ENCODE measurements at places on chromosomes 11 and 22.

- no peak for DNase-seq
Measured at GRCh38 chr11:94934362-94934761, 39.0 kb downstream of the CWC15 start.

GRCh38 chr22:36277482-36278291 is 24.8 kb downstream of the APOL1 start:
- DNase-seq: peak; percentile 66

GRCh38 chr11:107017433-107018218 is 650 bp downstream of the GUCY1A2 start:
- peak; percentile 6 for DNase-seq

GRCh38 chr11:67197606-67198005 is 68.7 kb upstream of the GRK2 start:
- no peak for DNase-seq

- no peak for DNase-seq
Measured at GRCh38 chr11:1504581-1505290, 18.2 kb upstream of the MOB2 start.

- no peak for DNase-seq
Measured at GRCh38 chr22:20550851-20551744, 43.7 kb downstream of the MED15 start.

DNA sequence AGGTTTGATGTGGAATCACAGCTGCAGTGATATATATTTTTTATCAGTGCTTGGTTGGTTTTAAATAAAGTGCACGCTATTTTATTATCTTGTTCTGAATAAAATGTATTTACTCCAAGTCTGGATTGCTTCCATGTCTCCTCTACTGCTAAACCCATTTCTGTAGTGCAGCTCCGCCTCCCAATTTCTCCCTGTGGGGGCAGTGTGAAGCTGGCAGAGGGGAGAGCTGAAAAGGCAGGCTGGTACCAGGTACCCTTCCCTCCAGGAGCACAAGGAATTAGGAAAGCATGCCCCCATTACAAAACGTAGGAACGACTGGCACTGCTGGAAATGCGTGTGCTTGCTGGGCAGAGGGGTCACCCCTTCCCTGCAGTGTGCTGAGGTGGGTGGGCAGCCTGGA is 934 bp upstream of the TMEM132A start:
- DNase-seq: no peak

DNA sequence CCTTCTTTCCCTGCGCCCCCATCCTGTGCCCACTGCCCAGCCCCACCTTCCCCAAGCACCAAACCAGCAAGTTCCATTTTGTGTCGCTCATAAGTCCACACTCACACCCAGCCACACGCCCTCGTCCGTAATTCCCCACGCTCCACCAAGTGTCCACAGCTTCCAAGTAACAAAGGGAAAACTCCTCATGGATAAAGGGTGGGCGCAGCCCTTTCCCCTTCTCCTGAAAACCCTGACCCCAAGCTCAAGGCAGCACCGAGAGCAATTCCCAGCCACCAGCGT is 458 bp downstream of the FXYD6 start:
- DNase-seq: no peak

- DNase-seq: peak; percentile 13
Measured at GRCh38 chr11:114088836-114089235, 29.3 kb downstream of the ZBTB16 start.

DNA sequence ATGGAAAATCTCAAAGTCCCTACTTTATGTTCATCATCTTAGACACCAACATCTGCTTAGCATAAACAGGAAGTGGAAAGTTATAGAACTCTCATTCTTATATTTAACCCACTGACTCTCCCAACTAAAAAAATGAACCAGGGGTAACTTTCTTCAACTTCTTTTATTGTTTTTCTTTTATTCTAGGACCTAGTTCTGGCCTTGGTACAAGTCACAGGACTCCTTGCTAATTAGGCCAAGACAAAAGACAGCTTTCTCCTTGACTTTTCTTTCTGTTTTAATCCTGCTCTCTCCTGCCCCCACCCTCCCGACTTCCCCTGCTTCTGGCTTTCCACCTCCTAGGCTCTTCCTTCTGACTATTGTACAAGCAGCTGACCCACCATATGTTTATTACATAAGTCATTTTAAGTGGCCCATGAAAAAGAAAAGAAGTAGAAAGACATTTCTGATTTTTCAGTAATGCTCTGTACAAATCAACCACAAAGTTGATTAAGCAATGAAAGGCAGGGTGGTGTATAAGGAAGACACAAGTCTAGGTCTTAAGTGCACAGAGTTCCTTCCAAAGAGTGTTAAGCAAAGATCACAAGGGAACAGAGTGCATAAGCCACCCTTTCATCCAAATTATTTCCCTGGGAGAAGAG is 18.3 kb downstream of the JAML start:
- peak; percentile 94 for DNase-seq

All from MV-4-11 (cell line).